Germinal center (tissue), 1 donor: ENCODE measurements at places on chromosomes 12 and 14.

DNA sequence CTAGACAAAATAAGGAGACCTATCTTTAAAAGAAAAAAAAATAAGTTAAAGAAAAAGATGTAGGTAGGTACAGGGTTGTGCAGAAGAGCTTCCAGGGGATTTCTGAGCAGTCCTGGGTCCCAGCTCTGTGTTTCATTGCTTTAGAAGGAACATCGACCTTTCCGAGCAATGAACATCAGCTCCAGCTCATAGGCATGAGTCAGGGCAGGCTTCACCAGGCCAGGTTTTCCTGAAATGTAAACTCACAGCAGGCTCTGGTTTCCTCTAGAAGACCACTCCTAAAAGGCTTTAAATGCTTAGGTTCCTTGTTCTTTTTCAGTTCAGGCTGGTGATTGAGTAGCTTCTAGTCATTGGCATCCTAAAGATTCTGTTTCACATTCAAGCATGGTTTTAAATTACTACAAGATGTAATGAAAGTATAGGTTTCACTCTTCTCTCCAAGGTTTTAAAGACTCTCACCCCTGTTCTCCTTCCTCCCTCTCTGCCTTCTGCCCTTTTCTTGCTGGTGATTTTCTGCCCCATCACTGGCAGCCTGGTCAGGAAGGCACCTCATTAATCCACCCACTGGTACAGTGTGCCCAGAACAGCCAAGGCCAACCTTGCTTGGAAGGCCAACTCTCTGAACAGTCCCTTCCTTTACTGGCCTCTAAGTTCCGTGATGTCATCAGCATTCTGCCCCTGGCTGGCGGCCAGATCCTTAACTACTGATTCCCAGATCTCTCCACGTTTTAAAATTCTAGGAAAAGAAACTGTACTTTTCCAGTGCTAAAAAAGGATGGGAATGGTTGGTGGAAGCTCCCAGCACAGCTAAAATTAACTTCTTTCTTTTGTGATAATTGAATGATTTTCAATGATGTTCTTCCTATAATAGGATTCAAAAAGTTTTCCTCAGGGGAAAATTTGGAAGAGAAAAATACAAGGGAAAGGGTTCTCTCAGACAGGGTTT, 109.4 kb upstream of the HIF1A start:
- DNase-seq, result no peak

DNA sequence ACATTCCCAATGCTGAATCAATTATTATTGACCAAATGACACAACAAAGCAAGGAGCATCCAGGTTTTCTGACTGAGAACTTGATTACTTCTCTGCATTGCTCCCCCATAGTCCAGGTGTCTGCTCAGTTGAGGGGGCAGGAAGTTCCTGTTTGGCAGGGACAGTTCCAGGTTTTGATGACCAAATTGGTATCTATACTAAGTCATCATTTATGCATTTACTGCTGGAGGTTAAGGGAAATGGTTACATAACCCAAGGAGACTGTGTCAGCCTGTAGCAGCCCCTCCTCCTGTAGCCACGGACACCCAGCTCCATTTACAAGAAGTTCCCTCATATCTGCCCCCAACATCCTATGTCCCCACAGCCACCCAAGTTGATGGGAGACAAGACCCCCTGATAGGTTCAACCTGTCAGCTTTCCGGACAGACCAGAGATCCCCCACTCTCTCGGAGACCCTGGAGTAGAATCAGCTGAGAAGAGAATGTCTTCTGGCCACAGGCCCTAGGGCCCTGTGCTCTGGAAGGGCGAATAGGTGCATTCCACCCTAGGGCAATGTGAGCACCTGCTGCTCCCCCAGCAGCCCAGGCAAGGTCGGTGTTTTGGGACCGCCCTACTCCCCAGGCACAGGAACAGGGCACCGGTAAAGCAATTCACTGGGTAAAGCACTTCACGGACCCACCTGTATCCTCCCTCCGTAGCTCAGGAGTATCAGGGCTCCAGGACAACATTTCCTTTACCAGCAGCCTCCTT, 23.6 kb downstream of the IRF2BPL start:
- no peak for DNase-seq

GRCh38 chr12:128307791-128308190, 40.8 kb downstream of the TMEM132C start:
- DNase-seq, result no peak

GRCh38 chr12:4302881-4303280, 18.1 kb upstream of the TIGAR start:
- no peak for DNase-seq

- DNase-seq, result no peak
Measured at GRCh38 chr14:94031883-94032279, 5.7 kb downstream of the OTUB2 start.

GRCh38 chr12:13198876-13199275, 2.4 kb downstream of the EMP1 start:
- DNase-seq, result no peak

GRCh38 chr12:58901664-58902063, 18.6 kb downstream of the LRIG3 start:
- no peak for DNase-seq

- no peak for DNase-seq
Measured at GRCh38 chr12:32589165-32589865, 89.8 kb upstream of the DNM1L start.

GRCh38 chr12:31321897-31322228, 4.1 kb downstream of the SINHCAF start:
- no peak for DNase-seq

- no peak for DNase-seq
Measured at GRCh38 chr12:19692091-19692490, 252.8 kb downstream of the AEBP2 start.

DNA sequence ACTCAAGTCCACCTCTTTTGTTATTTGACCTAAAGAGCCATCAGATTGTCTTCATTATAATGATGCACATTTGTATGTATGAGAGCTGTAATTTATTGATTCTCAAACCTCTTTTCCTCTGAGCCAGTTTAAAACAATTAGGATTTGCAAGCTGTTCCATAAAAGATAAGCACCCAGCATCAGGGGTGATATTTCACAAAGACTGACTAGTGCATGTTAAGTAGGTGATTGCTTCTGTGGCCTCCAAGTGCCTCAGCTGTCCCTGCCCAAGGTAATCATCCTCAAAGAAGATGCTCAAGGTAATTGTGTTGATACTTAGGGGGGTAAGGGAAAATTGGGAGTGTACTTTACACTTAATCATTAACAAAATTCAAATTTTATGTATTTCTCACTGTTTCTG, 18.2 kb downstream of the CEP128 start:
- DNase-seq, result no peak

GRCh38 chr12:8638951-8639350, 23.7 kb downstream of the MFAP5 start:
- DNase-seq, result no peak

DNA sequence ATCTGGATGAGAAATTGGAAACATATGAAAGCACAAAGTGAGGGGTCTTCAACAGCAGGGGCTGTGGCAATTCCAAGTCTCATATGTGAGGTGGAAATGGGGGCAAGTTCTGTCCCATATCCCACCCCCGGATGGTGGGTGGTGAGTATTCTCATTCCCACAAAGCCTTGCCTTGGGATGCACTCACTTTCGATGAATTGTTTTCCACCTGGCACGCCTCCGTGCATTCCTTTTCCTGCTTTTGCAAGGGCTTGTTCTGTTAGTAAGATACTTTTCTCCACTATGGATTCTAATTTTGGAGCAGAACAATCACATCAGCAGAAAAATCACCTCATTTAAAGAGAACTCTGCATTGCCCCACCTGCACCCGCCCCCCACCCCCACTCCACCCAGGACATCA, 3.1 kb downstream of the LACRT start:
- no peak for DNase-seq

- DNase-seq, result no peak
Measured at GRCh38 chr14:99754141-99755067, 38.8 kb upstream of the EML1 start.

- no peak for DNase-seq
Measured at GRCh38 chr12:50397117-50397650, 775 bp upstream of the FAM186A start.

DNA sequence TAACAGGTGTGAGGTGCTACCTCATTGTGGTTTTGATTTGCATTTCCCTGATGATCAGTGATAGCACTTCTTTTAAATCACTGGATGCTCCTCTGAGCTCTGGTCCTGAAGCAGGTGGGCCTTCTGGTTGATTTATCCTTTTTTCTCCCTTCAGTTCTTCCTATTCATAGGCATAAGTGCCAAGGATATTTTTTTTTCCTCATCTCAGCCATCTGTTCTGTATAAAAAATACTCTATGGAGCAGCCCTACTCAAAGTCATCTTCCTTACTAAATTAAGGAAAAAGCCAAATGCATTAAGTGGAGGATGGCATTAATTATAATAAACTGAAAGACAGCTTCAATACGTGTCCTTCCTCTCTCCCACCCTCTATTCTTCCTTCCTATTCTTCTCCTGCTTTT, 18.4 kb downstream of the SPIC start:
- no peak for DNase-seq

GRCh38 chr12:103556890-103557627, 30.0 kb upstream of the STAB2 start:
- DNase-seq, result no peak

GRCh38 chr14:32980178-32980901, 41.7 kb downstream of the NPAS3 start:
- no peak for DNase-seq

DNA sequence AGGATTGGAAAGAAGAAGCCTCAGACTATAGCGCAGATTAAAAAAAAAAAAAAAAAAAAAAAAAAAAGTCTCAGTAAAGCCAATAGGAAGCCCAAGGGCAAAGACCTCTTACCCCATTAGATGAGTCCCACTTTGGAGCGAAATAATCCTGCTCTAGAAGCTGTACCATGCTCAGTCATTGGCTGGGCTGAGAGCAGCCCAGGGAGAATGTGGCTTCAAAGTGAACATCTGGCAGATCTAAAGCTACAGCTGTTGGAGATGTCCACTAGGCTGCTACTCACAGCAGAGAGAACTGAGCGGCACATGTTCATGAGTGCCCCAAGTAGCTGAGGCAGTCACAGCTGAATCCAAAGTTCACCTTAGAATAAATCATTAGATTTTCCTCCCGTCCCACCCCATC, 560.9 kb downstream of the MED13L start:
- DNase-seq, result no peak

DNA sequence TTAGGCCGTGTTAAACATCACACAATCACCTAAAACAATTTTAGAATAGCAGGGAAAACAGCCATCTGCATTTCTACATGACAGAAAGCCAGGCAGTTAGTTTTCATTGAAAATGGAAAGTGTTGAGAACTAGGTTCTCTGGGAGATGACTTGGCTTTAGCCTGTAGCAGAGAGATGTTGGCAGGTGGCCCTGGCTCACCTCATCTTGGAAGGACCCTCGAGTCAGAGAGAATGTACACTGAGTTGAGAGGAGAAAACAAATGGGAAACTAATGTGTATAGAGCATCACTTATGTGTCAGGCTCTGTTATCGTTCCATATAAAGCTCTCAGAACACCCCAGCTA, 51.9 kb downstream of the SUSD6 start:
- DNase-seq, result no peak

DNA sequence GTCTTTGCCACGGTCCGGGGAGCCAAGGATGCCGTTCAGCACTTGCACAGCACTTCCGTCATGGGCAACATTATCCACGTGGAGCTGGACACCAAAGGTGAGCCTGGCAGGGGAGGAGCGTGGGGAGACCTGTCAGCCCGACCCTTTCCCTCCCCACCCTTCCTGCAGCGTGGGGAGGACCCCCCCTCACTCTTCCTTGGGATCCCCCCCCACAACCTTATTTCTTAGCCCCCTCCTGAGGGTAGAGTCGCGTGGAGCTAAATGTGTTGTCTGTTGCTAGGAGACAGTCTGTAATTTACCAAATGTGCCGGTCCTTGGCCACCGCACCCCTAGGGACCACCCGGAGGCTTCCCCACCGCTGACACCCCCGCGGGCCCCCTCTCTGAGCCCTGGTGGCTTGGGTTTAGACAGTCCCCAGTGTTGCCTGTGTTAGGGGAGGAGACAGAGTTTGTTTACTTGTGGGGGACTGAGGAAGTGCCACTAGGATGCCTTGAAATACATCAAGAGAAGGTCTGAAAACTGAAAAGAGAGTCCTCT, 2.3 kb downstream of the SETD1B start:
- DNase-seq, result peak; percentile 52

GRCh38 chr14:56592746-56593544, 13.3 kb downstream of the TMEM260 start:
- DNase-seq, result no peak

- DNase-seq, result no peak
Measured at GRCh38 chr12:13896063-13896626, 85.3 kb downstream of the GRIN2B start.

DNA sequence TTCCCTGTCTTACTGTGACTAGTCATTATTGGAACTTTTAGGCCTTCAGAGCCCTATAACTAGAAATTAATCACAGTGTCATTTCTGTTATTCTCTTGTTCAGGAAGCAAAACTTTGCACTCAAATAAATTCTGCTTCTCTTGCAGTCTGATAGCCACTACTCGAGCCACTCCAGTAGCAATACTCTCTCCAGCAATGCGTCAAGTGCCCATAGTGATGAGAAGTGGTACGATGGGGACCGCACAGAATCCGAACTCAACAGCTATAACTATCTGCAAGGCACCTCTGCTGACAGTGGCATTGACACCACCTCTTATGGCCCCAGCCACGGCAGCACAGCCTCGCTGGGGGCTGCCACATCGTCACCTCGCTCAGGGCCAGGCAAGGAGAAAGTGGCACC, 223.2 kb upstream of the RGS6 start:
- no peak for DNase-seq

DNA sequence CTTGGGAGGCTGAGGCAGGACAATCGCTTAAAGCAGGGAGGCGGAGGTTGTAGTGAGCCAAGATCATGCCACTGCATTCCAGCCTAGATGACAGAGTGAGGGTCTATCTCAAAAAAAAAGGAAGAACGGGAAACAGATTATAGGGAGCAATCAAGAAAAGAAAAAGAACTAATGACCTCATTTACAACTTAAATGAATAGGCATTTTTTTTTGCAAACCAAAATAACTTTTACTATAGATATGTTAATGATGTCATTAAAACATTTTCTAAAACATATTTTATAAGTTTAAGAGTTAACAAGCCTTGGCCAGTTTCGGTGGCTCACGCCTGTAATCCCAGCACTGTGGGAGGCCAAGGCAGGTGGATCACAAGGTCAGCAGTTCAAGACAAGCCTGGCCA, 6.8 kb upstream of the RESF1 start:
- DNase-seq, result no peak

GRCh38 chr14:92563359-92563758, 49.8 kb downstream of the RIN3 start:
- DNase-seq, result no peak
